Activated B cell treated with CpG ODN at 0.5 μM for 24 hours (primary cell): ENCODE measurements at places on chromosomes 7 and 10. TPM values are rescaled to one million over a fixed set of nuclear protein-coding genes. Genes with fewer than 3 reads are reported as not detected.

POLR2J2 gene
- total RNA-seq, result 29.2 and 35.2 TPM in 2 replicates

GLI3 gene
- total RNA-seq, result not detected in 2 replicates

CCT6A gene
- total RNA-seq, result 149 and 158 TPM in 2 replicates

GPR85 gene
- total RNA-seq, result not detected in 2 replicates

GPR26 gene
- not detected in 2 replicates for total RNA-seq

MKRN1 gene
- total RNA-seq, result 94.3 and 99.9 TPM in 2 replicates

GPR146 gene
- total RNA-seq, result 6.2 and 6.9 TPM in 2 replicates

CNPY1 gene
- total RNA-seq, result not detected in 2 replicates

SLC16A12 gene
- not detected in 2 replicates for total RNA-seq

CDNF gene
- 0.49 and 0.98 TPM in 2 replicates for total RNA-seq

GRCh38 chr10:100970076-100970913 lies 991 bp downstream of the SEMA4G start:
- no peak for DNase-seq

GRCh38 chr7:155667241-155667829 lies 22.9 kb downstream of the RBM33 start:
- DNase-seq, result no peak

GRCh38 chr7:125032943-125033342 lies 103.3 kb upstream of the POT1 start:
- DNase-seq, result no peak

- DNase-seq, result no peak
These were observed 781.1 kb downstream of the INHBA start for GRCh38 chr7:40921589-40922315.

GRCh38 chr10:118501637-118502440 lies 93.6 kb downstream of the PRLHR start:
- DNase-seq, result no peak

GRCh38 chr7:115009139-115009538 lies 87.2 kb downstream of the MDFIC start:
- no peak for DNase-seq

DNA sequence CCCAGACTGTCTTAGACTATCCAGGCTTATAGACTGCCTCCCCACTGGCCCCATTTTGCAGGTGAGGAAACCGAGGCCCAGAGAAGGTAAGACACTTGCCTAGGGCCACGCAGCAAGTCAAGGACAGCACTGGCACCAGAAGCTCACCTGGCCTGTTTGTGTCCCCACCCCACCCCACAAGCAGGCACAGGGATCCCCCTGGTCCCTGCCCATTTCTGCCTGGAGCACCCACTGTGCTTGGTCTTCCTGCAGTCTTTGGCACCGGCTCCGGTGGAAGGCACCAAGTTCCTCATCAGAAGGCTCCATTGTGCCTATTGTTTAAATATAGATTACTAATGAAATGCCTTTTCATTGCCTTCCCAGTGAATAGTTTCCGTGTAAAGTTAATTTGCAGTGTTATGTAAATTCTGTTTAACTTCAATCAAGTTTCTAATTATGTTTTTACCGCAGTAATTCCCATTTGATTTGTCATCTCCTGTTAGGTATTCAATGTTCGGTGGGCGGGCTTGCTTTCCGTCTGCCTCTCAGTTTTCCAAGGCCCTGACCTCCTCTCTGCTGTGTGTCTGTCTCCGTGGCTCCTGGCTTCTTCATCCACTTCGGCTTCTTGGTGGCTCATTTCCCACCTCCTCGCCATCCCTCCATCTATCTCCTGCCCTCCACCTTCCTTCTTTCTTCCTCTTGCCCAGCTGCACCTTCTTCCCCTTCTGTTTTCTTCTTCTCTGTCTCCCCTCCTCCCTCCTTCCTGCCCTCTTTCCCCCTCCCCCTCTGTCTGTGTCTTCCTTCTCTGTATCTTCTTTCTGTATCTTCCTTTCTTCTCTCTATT lies 75.8 kb downstream of the ZMIZ1 start:
- DNase-seq, result no peak

DNA sequence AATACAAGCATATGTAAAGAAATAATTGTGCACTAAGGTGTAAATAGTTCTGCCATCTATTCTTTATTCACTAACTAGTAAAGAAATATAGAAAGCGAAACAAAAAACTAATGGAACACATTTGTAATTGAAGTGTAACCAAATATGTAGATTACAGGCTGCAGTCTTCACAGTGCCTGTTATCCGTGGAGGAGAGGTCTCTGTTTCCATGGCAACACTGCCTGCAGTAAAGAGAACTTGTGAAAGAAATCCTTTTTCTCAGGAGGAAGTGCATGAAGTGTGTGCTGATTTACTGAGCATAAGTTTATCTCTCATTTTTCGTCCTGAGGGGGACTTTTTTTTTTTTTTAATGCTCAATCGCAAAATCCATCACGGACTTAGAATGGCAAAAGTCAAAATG lies 102.5 kb downstream of the APBB1IP start:
- DNase-seq, result no peak

GRCh38 chr7:133513608-133514007 lies 260.7 kb downstream of the EXOC4 start:
- DNase-seq, result no peak

DNA sequence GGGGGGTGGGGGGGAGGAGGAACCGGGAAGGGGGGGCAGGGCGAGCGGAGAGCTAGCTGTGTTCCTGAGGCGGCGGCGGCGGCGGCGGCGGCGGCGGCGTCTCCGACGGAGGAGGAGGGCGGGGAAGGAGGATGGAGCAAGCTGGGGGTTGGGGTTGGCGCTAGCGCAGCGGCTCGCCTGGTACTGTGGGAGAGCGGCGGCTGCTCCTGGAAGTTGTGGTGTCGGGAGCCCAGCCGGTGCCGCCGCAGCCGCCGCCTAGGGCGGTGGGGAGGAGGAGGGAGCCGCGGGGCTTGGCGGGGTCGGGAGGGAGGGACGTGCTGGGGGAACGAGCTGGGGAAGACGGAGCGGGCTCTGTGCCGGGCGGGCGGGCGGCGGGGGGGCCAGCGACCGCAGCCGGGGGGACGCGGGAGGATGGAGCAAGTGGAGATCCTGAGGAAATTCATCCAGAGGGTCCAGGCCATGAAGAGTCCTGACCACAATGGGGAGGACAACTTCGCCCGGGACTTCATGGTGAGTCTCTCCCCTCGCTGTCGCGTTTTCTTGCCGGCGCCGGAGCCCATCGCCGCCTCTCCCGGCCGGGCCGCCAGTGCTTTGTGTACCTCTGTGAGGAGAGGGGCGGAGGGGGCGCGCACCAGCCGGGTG lies at the start of gene PTPN12:
Gene PTPN12 (plus strand): TSS at position 160 of the 642 bp plus-strand sequence. CDS start 252 bp downstream, at position 412.
- peak; percentile 55 for DNase-seq

DNA sequence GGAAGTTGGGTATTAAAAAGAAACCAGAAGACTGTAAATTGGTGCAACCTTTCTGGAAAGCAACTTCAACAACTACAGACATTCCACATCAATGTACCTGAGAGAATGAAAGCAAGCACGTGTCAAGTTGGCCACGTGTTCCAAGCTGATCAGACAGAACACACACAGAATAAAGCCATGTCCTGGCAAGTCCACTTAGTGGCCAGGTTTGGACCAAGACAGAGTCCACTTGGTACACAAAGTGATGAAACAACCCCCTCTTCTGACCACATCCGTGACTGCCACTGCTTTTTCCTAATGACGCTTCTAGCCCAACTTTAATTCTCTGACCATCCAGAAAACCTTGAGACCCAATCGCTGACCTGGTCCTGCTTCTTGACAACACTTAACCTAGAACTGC lies 109.4 kb downstream of the ABLIM1 start:
- no peak for DNase-seq

GRCh38 chr10:118816471-118817168 lies 61.9 kb upstream of the CACUL1 start:
- no peak for DNase-seq

- DNase-seq, result no peak
These were observed 649.1 kb downstream of the INHBA start for GRCh38 chr7:41053820-41054219.

DNA sequence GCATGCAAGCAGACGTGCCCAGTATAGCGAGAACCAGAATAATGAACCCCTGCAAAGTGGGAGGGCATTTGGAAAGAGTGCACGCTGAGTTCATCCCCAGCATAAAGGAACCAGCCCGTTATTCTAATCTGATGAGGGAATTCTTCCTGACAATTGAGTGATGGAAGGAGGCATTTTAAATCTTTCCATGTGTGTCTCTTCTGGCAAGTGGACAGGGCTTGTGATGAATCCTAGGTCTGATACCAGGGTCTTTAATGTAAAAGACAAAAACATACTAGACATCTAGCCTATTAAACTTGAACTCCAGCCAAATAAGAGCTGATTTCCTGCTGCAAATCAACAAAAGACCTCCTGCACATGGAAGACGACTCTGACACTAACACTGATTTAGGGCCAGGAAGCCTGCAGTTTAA lies 301.2 kb downstream of the DPP6 start:
- DNase-seq, result no peak

GRCh38 chr7:138499340-138499739 lies 39.3 kb downstream of the TRIM24 start:
- no peak for DNase-seq

DNA sequence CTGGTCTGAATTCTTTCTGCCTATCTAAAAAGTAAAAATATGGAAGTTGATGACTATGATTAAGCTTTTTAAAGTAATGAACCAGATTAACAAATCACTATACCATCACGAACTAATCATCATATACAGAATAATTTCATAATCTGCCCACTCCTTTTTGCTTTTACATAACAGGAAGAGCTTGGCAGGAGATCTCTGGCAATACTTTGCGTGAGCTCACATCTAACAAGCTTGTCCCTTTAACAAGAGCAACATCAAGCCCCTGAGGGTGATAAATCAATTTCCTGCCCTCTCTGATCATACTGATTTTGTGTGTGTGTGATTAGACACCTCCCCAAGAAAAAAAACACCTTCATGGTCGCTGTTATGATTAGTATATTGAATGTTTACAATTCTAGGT lies 143.5 kb upstream of the ASAH2 start:
- no peak for DNase-seq

DNA sequence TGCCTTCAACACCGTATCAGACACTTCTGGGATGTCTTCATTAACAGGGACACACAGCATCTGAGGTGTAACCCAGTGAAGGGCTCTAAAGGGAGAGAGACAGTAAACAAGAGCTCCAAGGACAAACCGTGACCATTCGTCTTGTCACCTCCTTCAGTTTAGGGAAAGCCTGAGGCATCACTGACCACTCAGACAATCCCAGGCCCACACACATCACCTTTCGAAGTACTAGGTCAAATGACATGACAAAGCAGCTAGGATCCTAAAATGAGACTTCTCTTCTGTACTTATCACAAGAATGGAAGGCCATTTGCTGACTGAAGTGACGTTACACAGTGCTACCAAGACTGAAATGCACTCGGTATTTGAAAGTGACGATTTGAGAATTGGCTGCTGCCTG lies 200.7 kb upstream of the KCTD7 start:
- no peak for DNase-seq

DNA sequence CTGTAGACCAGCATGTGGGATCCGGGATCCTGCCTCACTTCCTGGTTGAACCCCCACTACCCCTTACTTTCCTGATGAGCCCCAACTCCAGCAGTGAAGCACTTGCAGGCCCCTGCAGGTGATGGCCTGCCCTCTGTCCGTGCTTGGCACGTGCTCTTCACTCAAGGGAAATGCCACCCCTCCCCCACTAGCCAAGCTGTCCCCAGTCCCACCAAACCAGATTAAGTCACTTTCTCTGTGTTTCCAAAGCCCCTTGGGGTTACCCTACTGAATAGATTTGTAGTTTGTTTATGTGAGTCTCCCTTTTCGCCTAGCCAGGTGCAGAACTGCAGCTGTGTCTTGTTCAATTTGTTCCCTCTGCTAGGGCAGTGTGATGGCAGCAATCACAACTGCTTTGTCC lies 121.7 kb downstream of the WDFY4 start:
- DNase-seq, result no peak

- no peak for DNase-seq
These were observed 44.7 kb downstream of the MXI1 start for GRCh38 chr10:110252151-110252550.

- no peak for DNase-seq
These were observed 78.6 kb upstream of the ADRB1 start for GRCh38 chr10:113965077-113965476.

DNA sequence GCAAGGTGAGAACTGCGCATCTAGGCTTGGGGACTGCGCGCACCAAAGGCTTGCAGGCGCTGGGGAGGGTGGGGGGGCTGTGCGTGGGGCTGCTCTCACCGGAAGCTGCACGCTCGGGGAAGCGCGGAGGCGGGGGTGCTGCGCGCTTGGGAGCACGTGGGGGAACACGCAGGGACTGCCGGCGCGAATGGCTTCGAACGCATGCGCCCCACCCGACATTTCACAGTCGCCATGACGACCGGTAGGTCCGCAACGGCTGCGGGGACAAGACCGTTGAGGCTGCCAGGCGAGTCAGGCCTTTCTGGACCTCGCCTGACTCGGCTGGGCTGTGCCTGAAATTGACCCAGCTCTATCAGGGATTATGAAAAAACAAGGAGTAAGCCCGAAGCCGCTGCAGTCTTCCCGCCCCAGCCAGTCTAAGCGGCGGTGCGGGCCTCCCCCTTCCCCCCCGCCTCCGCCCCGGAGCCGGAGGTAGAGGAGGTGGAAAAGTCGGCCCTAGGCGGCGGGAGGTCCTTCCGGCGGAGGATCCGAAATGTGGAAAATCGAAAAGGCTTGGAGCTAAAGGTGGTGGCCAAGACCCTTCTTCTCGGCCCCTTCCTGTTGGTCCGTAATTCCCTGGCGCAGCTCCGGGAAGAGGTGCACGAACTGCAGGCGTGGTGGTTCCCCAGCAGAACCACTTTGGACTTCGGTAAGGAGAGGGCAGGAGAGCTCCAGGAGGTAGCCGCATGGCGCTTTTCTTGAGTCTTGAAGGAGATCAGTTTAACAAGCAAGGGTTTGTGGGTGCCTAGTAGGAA lies 34.9 kb upstream of the STEAP1 start:
- no peak for DNase-seq

- DNase-seq, result no peak
These were observed 494 bp upstream of the RHBDD2 start for GRCh38 chr7:75878312-75878768.

GRCh38 chr7:15158141-15158810 lies 255.7 kb upstream of the DGKB start:
- no peak for DNase-seq

GRCh38 chr10:6525599-6526165 lies 54.4 kb downstream of the PRKCQ start:
- no peak for DNase-seq

DNA sequence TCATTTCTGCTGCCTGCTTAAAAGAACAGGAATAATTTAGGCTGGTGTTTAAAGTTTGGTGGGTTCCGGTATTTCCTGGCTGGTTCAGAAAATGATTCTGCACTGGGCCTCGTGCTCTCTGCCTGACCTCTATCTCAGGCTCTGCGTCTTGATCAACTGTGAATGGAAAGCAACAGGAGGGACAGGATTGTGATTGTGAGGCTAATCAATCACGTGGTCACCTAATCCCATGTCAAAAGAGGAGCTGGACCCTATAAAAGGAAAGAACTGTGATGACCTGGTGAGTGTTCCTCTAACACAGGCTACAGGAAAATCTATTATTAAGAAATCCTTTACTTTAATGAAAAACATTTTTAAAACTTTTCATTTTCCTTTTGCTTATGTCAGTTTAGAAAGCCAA lies at the start of gene DHX32:
Gene DHX32 (minus strand): TSS at position 101 of the 400 bp plus-strand sequence. CDS start 468 bp downstream, outside the sequence.
- DNase-seq, result no peak

- DNase-seq, result no peak
These were observed 31.6 kb downstream of the CHRM2 start for GRCh38 chr7:136900005-136900404.
